Naive thymus-derived CD4-positive, alpha-beta T cell (primary cell): ENCODE measurements at places on chromosomes 7 and 10.

GRCh38 chr7:150923802-150924201, 54.3 kb downstream of the KCNH2 start:
- DNase-seq, result no peak

GRCh38 chr7:23404546-23405239, 65.6 kb downstream of the IGF2BP3 start:
- no peak for DNase-seq

DNA sequence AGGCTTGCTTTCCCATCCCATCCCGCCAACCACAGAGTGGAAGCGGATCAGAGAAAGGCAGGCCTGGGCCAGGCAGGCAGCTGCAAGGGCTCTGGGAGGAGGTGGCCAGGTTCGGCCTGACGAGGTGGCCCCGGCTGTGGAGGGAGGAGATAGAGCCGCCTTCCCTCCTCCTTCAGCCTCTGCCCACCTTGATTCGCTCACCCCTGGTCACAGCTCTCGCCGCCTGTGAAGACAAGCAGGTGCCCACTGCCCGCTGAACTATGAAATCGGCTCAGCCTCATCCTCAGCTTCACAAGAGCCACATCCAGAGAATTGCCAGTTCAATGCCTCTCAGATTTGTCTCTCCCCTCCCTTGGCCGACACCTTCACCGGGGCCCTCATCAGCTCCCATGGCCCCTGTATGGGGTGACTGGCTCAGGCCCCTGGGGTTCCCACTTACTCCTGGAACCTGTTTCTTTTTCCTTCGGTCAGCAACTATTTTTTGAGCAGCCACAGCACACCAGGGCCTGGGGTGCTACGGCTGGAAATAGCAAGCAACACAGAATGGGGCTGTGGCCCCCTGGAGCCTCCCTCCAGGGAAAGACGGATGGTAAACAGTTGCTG, 80.0 kb upstream of the CHST15 start:
- DNase-seq, result no peak

- DNase-seq, result no peak
Observed at GRCh38 chr10:132875435-132875834, 66.9 kb downstream of the CFAP46 start.

- DNase-seq, result peak; percentile 50
Observed at GRCh38 chr7:114865564-114865963, 56.3 kb upstream of the MDFIC start.

- DNase-seq, result no peak
Observed at GRCh38 chr7:98520356-98520951, 96.6 kb upstream of the NPTX2 start.

- no peak for DNase-seq
Observed at GRCh38 chr10:98308669-98309365, 40.8 kb upstream of the LOXL4 start.

DNA sequence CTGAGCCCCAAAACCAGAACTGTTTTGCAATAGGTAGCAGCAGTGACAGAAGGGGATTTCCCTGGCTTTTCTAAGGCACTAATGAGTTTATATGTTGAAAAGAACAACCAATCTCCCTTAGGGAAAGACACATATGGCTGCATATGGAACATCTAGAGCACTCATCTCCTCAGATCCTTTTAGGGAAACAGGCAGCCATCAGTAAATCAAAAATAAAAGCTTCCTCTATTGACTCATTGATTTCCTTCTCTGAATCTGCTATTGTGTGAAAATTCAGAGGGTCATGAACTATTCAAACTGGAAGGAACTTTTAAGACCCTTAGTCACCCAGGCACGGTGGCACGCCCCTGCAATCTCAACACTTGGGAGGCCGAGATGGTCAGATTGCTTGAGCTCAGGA, 110.9 kb upstream of the NANOS1 start:
- no peak for DNase-seq

GRCh38 chr10:1829712-1830111, 92.4 kb upstream of the ADARB2 start:
- DNase-seq, result no peak

DNA sequence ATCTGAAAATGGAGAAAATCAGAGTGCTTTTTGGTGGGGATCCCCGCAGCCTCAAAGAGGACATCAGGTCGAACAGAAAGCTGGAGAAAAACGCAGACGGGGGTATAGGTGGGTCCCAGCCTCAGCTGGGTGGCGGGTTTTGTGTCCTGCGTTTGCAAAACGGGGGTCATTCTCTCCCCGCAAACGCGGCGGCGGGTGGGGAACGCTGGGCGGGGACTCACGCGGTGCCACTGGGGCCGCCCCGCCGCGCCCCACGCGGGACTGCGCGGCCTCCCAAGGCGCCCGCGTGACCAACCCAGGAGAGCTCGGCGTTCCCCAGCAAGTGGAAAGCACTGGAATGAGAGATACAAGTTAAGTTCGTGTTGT, 806 bp upstream of the VIPR2 start:
- DNase-seq, result no peak

DNA sequence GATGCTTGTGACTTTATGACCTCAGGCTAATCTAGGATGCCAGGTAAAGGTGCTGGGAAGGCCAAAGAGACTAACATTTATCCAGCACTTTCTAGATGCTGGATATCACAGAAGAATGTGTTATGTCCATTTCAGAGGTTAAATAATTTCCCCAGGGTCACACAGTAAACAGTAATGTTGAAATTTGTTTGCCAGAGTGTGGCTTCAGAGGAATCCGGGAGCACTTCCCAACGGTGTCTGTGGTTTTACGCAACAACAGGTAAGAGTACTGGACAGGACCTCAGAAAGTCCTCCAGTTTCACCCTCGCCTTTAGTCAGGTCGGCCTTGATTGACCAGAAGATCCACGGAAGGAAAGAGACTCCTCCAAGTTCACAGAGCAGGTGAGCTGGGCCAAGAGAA, 1.7 kb downstream of the SHTN1 start:
- DNase-seq, result no peak

- DNase-seq, result no peak
Observed at GRCh38 chr7:116169060-116169459, 41.3 kb upstream of the TES start.

GRCh38 chr7:151756076-151756731, 120.7 kb downstream of the PRKAG2 start:
- DNase-seq, result peak; percentile 38

DNA sequence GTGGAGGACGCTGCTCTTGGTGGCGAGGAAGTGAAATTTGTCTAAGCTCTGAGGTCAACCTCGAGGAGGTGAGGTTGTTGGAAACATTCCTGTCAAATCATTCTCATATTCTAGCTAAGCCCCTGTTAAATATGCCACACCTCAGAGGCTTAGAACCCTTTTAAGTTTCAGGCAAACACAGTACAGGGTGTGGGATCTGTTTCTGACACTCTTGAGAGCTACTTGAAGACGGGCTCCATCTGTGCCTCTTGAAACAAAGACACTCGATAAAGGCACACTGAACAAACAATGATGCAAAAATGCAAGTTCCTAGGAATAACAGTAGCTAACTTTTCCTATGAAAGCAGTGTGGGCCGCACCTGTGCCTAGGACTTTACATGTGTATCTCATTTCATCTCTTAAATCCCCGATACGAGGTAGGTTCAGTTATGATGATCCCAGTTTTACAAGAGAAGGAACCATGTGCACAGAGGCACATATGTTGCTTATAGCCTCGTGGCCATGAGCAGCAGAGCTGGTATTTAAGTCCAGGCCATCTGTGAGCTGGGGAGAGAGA, 299.2 kb downstream of the CCDC3 start:
- DNase-seq, result no peak

- peak; percentile 41 for DNase-seq
Observed at GRCh38 chr7:134458341-134458805, 527 bp downstream of the AKR1B1 start.
